Hindlimb muscle (tissue), 1 donor: ENCODE measurements at places on chromosomes 2 and 18. TPM values are rescaled to one million over a fixed set of nuclear protein-coding genes. Genes with fewer than 3 reads are reported as not detected.

DNA sequence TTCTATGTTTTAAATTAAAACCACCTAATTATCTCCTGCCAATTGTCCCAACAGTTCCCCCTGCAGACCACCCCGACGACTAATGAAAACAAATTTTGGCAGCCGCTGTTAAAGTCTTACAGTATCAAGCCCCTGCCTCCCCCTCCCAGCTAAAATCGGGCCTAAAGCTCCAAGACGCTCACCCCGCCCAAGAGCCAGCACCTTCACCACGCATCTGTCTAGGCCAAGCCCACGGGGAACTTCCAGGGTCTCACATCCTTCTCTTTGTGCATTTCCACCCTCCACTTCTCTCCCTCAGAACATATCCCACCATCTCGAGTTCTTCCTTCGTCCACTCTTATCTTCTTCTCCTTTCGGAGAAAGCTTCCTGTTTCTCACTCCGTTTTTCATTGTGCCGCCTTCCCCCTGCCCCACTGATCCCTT lies 445 bp downstream of the PRPF40A start:
- DNase-seq = no peak

DNA sequence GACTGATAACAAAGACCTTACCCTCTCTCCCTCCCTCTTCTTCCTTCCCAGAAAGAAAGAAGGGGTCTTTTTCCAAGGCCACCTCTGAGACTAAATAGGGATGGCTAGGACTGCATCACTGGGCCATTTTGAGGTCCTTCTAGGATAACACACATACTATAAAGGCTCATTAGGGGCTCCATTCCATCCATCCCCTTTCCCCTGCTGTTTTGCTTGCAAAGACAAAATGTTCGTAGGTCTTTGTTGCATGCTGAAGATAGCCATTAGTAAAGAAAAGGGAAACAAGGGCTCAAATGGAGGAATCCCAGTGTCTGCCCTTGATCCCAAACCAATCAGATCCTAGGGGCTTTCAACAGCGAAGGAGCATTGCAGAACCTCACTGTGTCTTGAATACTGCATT lies 344.3 kb downstream of the CYP26B1 start:
- DNase-seq = no peak

DNA sequence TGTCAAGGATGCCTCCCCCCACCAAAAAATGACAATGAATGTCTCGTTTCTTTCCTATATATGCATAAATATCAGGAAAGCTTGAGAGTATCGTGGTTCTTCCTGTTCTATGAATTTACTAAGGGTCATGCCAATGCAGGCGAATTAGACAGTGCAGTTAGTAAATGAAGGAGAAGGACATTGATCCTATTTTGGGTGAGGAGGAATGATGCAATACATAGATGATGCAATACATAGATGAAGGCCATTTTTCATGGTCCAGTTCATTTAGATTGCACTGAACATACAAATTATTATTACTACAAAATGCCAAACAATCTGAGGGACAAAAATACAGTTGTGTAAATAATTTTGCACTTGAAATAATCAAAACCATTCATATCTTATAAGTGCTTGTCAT lies 1265.0 kb downstream of the LRP1B start:
- DNase-seq = no peak

GRCh38 chr2:71788601-71789240 lies 335.4 kb downstream of the DYSF start:
- DNase-seq = no peak

GRCh38 chr2:119644186-119644585 lies 34.8 kb upstream of the TMEM177 start:
- no peak for DNase-seq

- DNase-seq = no peak
These were observed 726.6 kb upstream of the FANCL start for GRCh38 chr2:58967736-58968135.

DNA sequence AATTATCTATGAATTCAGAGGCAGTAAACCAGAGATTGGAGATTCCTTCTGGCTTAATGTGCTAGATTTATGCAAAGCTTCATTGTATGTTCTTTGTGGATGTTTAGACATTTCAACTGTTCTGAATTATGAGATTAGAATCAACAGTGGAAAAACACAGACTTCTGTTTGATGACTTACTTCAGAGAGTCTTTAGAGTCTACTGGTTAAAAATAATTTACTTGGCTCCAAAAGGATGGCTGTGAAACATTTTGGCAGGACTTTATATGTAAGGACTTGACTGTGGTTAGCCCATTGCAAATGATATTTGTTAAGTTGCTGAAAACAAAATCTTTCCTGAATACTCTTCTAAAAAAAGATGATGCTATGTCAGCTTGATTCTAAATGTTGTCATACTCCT lies 25.5 kb upstream of the LRRC30 start:
- no peak for DNase-seq

- DNase-seq = peak; percentile 8
These were observed 583.6 kb downstream of the IRS1 start for GRCh38 chr2:226215902-226216503.

DNA sequence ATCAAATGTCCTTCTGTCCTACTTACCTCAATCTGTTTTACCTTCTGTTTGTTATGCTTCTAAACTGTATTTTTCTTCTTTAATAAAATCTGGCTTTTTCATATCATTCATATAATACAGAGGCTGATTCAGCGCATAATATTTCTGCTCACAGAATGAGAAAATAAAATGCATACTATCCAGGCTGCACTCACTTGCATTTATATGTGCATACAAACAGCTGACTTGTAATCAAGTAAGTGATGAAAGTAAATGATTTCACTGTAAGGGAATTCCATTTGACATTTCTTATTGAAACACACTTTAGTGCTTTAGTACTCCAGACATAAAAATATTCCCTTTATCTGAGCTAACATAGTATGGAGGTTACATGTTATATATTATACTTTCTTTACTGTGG lies 75.3 kb upstream of the PROKR1 start:
- no peak for DNase-seq

GRCh38 chr2:48398285-48399002 lies 131.5 kb upstream of the STON1 start:
- no peak for DNase-seq

GRCh38 chr18:55529581-55529980 lies 58.4 kb downstream of the TCF4 start:
- DNase-seq = no peak

DNA sequence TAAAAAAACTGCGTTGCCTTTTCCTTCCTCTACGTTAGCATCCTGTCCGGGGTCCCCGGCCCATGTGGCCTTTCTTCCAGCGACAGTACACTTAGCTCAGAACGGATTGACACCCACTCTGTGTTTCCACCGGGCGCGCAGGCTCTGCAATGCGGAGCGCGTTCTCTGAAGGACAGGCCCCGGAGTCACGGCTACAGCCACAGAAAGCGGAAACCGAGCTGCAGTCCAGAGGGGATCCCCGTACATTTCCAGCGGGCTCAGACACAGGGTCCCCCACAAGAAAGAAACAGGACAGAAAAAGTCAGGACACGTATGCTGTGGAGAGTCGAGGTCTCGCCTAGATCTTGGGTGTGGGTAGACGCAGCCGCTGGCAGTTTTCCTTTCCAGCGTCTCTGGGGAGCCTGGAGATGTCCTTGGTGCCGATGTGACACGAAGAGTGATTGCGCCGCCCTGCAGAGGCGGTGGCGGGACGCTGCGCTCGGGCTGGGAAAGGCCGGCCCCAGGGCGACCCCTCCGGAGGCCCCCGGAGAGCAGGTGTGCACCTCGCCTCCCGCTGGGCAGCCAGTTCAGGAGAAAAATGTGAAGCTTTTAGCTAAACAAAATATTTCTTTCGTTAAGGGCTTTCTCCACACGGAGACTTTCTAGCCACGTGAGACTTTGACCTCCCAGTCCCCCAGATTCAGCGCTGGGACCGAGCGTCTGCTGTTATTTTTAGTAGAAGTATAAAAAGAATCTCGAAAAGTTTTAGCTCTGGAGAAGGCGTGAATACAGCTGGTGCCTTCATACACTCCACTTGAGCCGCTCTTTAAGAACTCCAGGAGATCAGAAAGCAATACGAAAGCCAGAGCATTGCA lies 1.3 kb upstream of the ACKR3 start:
- DNase-seq = peak; percentile 48

DNA sequence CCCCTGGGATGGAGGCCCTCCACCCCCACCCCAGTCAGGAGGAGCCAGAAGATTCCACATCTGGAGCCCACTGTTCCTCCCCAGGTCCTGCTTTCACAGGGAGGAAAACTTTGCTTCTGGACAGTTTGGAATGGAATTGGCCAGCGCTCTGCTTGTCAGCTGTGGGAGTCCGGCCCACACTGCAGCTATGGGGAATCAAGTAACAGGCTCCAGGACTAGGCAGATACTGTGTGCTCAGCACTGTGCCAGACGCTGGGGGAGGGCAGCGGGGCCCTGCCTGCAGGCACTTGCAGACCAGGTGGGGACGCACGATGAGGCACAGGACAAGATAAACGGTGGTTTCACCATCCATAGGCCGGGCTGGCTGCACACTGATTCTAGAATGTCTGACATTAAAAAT lies 114.0 kb downstream of the STPG4 start:
- peak; percentile 74 for DNase-seq

DNA sequence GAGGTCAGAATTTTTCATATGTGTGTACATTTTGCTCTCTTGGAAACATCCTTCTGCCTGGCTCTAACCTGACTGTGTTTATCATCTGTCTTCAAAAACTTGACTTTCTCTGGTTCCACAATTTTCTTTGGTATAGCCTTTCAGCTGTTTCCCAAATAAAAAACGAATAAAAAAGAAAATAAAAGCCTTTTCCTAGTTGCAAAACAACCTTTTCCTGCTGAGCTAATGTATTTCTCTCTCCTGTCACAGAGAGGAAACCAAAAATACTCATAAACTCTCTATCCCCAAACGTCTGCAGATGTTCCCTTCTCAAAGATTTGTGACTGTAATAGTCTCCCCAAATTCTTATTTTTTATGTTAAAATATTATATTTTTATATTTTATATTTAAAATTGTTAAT lies 505.3 kb upstream of the SLC39A10 start:
- peak; percentile 5 for DNase-seq

- no peak for DNase-seq
These were observed 154.9 kb upstream of the ARHGAP28 start for GRCh38 chr18:6574631-6575030.

GRCh38 chr2:159052157-159052601 lies 83.7 kb downstream of the TANC1 start:
- DNase-seq = no peak

DNA sequence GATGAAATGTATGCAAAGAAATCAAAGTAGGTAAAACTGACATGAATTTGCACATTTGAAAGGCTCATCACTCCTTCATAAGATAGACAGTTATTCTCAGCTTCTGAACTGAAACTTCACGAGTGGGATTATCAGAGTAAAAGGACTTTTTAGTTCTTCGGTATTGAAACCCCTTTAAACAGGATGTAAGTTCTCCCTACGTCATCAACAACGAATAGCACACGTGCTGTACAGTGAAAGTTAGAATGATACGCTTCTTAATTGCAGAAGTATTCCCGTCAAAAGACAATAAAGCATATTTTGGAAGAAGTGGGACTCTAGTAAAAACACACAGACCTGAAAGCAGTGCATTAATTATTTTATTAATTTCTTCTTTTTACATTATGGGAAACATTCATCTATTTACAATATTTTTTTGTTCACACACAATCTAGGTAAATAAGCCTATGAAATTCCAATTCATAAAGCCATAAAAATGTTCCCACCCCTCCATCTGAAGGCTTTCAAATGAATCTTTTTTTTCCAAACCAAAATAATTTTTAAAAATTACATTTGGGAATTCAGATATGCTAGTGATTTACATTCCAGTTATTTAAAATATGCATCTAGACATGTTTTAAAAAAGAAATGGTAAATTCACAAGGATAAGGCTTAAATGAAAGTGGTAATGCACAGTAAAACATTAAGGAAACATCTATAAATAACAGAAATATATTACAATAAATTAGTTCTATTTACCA lies 45.9 kb downstream of the TGIF1 start:
- DNase-seq = no peak

- no peak for DNase-seq
These were observed 83.6 kb upstream of the BCL2L11 start for GRCh38 chr2:111037128-111037527.

- DNase-seq = no peak
These were observed 79.3 kb downstream of the NABP1 start for GRCh38 chr2:191757208-191757607.

DNA sequence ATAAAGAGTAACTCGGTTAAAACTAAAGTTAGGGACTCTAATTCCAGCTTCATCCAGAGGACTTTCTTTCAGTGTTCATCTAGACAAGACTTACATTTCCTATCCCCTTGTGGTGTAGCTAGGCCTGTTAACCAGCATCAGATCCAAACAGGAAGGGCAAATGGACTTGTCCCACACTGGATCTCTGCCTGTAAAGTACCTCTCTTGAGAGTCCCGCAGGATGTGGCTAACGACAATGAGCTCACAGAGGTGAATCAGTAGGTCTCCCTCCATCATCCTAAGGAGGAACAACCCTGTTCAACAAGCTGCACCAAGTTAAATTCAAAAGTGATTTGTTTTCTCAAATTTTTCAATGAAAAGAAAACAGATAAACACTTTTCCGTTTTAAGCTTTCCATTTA lies 412.3 kb upstream of the RGPD4 start:
- no peak for DNase-seq

ATP6V1C2 gene
- polyA plus RNA-seq = 1.7 TPM

ATP6V1B1 gene
- 1.3 TPM for polyA plus RNA-seq

DSG2 gene
- 3.8 TPM for polyA plus RNA-seq

SLC11A1 gene
- 1.7 TPM for polyA plus RNA-seq

CERKL gene
- polyA plus RNA-seq = 9.2 TPM

DPP10 gene
- 0.15 TPM for polyA plus RNA-seq

CHST9 gene
- 0.10 TPM for polyA plus RNA-seq

EFR3B gene
- 5.3 TPM for polyA plus RNA-seq
